ENCODE measurements at places on chromosomes 13 and 19.

- no peak for DNase-seq
These were observed 114.2 kb downstream of the PAN3 start for GRCh38 chr13:28252547-28252946.

DNA sequence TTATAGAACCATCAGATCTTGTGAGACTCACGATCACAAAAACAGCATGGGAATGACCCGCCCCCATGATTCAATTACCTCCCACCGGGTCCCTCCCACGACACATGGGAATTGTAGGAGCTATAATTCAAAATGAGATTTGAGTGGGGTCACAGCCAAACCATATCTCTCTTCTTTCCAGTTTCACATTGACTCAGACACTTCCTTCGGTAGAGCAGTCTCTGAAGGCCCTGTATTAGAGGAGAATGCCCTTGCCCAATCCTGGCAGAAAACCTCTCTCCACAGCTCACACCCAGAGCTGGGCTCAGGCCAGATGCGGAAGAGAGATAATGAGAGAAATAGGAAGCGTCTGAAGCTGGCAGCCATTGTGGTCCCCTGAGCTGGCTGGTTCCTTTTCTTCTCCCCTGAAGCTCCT lies 72.4 kb upstream of the CLDN10 start:
- peak; percentile 68 for DNase-seq

DNA sequence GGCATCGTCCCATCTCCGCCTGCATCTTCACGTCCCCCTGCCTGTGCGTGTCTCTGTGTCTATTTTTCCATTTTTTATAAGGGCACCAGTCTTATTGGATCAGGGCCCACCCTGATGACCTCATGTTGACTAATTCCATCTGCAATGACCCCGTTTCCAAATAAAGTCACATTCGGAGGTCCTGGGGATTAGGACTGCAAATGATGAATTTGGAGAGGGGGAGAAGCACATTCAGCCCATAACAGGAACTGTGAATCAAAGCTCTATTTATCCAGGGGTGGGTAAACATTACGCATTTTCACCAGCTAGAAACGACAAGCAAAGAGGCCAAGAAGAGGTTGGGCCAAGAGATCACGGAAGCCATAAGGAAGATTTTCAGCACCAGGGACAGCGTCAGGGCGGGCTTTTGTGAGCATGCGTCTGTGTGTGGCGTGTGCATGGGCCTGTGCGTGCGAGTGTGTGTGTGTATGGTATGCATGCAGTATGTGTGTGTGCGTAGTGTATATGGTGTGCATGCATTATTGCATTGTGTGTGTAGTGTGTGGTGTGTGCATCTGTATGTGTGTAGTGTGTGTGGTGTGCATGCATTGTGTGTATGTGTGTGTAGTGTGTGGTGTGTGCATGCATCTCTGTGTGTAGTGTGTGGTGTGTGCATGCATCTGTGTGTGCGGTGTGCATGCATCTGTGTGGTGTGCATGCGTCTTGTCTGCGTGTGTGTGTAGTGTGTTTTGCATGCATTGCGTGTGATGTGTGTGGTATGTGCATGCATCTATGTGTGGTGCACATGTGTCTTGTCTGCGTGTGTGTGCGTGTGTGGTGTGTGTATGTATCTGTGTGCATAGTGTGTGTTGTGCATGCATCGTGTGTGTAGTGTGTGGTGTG lies 19.6 kb downstream of the CELF5 start:
- DNase-seq: peak; percentile 39

DNA sequence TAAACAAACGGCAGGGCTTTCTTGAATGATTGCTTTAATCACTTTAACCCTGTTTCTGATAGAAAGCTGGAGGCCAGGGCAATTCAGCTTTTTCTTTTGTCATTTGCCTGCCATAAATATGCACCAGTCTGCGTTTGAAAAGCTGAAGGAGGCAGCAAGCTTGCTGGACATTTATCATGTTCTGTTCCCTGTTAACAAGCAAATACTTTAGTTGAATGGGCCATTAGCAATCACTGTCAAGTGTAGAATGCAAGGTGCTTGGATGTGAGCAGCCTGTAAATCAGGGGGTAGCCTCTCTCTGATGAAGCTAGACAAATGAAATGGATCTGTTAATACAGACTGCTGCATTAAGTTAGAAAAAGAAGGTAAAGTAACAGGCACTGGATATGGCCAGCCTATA lies 7.6 kb downstream of the EFNB2 start:
- DNase-seq: no peak

DNA sequence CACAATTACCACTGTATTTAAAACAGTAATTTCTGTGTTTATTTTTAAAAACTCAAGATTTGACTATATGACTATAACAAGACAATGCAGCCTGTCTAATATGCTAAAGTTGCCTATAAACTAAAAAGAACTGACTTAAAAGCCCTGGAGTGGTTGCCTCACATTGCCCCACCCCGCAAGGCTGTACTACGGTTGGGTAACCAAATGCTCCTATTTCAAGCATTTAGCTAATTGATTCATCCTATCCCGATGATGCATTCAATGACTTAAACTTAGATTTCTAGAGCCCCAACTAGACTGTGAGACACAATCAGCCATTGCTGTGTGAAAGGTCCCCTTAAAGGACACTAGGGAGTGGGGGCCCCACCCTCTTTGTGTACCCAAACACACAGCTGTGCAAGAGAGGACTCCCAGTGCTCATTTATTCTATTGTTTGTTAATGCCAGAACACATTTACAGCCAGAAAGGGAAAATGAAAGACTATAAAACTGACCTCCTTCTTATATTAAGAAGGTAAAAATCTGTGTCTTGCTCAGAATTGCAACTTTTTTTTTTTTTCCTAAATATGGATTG lies 66.9 kb downstream of the MIPEP start:
- peak; percentile 23 for DNase-seq

DNA sequence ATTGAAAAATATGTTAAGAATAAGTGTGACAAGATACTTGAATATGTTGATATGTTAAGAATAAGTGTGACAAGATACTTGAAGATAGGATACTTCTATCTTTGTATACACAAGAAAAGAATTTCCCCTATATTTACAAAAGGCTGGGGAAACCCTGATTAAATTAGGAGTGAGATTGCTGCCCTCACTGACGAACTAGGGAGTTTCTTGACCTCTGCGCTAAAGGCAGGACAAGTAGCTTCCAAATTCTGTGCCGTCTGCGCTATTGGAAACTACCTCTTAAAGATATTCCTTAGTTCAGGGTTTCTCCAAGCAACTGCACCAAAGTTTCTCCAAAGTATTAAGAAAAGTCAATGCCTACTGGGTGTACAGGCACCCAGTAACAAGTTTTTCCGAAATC lies 730 bp downstream of the ZNF260 start:
- DNase-seq: peak; percentile 22

DNA sequence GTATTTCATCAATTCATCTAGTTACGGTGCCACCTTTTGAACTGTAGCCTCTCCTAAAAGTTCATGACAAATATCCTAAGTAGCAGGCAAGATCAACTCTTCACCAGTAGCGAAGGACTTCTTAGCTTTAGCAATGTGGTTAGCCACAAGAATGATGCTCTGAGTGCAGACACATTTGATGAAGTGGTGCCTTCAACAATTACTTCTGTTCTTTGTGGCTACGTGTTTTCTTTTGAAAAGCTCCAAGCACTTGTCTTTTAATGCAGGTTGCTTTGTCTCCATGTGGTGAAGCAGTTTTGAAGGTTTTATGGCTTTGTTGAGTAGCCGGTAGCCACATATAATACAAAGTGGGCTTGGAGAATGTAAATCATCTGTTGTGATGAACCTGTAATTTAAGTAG lies 194.7 kb downstream of the B3GLCT start:
- DNase-seq: no peak

- DNase-seq: no peak
These were observed 145.6 kb downstream of the DPF1 start for GRCh38 chr19:38078302-38078930.

GRCh38 chr13:56351041-56351440 lies 789.7 kb upstream of the PRR20A start:
- no peak for DNase-seq

GRCh38 chr19:14089412-14089661 lies 1.2 kb downstream of the SAMD1 start:
- DNase-seq: peak; percentile 40

GRCh38 chr13:97568850-97569249 lies 134.9 kb downstream of the RAP2A start:
- peak; percentile 7 for DNase-seq

- DNase-seq: no peak
These were observed 16.6 kb downstream of the GJA3 start for GRCh38 chr13:20144141-20144850.

GRCh38 chr19:18500376-18500775 lies 21.5 kb downstream of the ELL start:
- peak; percentile 35 for DNase-seq

DNA sequence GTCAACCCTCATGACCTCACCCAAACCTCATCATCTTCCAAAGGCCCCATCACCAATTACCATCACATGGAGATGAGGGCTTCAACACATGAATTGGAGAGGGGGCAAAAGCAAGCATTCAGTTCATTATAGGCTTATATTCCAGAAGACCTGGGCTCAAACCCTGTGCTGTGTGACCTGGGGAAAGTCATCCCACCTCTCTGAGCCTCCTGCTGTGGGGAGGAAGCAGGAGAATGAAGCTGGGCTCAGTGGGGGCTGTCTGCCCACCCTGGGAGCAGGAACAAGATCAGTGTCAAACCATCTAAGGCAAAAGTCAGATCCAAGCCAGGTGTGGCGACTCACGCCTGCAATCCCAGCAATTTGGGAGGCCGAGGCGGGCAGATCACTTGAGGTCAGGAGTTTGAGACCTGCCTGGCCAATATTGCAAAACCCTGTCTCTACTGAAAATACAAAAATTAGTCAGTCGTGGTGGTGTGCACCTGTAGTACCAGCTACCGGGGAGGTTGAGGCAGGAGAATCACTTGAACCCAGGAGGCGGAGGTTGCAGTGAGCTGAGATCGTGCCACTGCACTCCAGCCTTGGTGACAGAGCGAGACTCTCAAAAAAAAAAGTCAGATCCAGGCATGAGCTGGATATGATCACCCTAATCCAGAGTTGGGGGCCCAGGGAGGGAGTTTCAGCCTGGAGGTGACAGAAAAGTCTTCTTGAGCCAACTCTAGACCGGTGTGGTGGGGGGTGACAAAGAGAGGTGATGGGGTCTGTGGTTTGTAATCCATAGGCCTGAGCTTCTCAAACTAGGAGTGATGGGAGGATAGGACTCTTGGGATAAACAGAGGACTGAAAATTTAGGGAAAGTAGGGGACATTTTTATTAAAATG lies 1.6 kb upstream of the TPM4 start:
- DNase-seq: no peak

Measured in cardiac fibroblast (primary cell).